RPMI8226 (cell line): ENCODE measurements at places on chromosomes 3 and 15.

GRCh38 chr15:85027033-85027380, 45.4 kb downstream of the PDE8A start:
- no peak for DNase-seq

DNA sequence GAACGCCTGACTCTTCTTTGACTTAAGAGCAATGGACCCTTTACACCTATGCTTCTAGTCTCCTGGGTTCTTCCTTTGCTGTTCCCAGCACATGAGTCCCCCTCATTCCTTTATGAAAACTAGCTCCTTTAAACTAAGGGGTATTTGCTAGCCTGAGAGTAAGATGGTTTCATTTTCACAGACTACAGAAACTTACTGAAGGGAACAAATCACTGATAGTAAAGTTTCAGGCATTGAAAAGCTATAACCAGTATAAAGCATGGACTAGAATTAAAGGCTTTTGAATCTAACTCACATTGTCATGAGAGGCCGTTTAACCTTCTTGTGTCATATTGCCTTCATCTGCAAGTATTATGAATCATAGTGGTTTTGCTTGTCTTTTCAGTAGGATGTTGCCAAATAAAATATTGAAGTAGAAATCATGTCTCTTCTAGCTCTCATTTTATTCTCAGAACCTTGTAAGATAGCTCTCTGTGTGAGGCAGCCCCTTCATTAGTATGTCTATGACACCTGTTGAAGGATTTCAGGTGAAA, 765.9 kb downstream of the NR2F2 start:
- no peak for DNase-seq

DNA sequence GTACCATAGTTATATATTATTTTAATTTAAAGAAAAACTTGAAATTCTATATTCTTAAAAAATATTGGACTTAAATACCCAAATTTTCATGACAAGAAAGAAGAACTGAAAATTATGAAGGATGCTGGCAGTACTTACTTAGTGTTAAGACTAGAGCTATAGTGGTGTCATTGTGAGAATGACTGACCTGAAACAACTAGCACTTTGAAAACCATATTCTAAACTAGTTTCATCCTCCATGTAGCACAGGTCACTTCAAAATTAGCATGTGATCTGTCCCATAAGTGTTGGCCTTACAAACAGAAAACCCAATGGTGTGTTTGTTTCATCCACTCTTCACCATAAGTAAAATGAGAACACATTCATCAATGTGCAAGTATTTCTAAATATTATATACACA, 208.6 kb downstream of the ZIC4 start:
- no peak for DNase-seq

DNA sequence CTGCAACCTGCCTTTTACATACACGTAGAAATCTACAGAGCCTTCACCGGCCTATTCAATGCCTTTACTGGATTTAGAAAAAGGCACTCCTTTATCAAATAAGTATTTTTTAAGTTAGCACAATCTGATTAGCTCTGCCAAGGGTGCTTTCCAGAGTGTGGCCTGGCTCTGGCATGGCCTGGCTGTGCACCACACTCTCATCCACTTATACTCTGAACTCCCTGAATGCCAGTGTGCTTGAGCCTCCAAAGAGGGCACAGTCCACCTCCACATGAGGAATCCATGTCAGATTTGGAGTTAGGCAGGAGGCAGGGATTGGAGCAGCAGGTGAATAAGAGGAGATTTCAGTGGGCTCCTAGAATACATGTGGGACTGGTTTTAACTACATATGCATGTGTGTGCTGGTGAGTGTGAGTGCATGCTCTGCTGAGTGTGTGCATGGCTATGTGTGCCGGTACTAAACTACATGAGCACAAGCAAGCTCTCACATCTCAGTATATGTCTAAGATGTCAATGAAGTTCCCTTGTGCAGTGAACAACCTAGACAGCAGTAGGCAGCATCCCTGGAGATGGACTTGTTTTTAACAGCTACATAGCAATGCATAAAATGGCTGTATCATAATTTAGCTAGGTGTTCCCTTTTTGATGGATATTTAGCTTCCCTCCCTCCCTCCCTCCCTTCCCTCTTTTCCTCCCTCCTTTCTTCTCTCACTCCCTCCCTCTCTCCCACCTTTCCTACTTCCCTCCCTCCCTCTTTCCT, 17.8 kb upstream of the ZFAND6 start:
- DNase-seq: no peak

GRCh38 chr3:55164191-55164590, 236.3 kb upstream of the LRTM1 start:
- no peak for DNase-seq

DNA sequence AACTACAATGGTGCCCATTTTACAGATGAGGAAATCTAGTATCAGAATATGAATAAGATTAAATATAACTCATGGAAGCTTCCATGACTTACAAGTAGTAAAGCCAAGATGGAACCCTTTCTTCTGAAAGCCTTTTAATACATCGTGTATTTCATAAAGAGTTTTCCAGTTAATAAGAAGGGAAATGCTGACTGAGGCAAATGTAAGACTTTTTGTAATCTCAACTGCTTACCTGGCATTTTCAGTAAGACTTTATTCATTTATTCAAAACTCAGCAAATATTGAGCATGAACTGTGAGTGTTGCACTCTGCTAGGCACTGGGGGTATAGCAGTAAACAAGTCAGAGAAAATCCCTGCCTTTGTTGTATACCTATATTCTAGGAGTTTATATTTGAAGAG, 256.4 kb upstream of the THRB start:
- no peak for DNase-seq

DNA sequence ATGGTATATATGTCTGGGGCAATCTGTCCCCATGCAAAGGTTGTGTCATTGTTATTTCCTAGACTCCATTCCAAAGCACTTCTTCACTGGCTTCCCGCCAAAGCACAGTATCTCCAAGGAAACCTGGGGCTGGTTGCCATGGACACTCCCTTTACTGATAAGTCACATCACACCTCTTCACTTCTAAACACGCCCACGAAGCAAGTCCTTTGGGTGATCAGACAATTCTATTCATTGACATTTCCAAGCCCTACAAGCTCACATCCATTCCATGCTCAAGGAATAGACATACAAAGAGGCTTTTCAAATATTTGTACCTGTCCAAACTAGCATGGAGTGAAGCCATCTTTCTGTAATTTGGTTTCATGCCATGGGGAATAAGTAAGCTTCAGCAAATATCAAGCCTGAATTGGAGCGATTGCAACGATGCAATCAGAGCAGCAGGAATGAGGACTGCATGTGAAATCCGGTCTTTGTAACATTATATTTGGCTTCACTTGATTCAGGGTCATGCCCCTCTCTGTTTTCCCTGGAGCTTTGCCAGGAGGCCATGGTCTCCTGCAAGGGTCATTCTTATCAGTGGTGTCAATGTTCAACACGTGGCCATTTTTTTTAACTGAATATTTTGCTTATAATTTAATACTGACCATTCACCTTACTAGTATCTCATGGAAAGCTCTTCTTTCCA, 201.6 kb upstream of the TMC3 start:
- no peak for DNase-seq

GRCh38 chr15:22839046-22839695, 705 bp downstream of the NIPA2 start:
- DNase-seq: no peak

GRCh38 chr15:70582143-70582945, 181.0 kb downstream of the UACA start:
- DNase-seq: no peak

DNA sequence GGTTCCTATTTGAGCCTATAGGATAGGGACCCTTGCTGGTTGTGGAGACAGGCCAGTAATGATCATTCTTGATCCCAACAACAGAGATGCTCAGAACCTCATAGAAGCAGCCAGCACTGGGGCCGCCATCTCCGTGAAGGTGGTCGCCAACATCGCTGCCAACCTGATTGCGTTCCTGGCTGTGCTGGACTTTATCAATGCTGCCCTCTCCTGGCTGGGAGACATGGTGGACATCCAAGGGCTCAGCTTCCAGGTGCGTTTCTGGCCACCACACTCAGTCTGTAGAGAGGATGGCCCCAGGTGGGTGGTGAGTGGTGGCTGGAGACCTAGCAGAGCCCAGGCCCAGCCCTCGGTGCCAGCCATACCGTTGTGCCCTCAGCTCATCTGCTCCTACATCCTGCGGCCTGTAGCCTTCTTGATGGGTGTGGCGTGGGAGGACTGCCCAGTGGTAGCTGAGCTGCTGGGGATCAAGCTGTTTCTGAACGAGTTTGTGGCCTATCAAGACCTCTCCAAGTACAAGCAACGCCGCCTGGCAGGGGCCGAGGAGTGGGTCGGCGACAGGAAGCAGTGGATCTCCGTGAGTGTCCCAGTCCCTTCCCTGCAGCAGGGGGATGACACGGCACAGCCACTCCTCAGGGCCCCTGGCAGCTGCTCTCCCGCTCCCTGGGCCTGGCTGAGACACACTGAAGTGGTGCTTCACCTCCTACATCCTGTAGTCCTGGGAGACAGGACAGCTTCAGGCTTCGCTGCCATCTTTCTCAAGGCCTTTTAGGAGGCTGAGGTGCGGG, 46.5 kb upstream of the PDE8A start:
- no peak for DNase-seq

DNA sequence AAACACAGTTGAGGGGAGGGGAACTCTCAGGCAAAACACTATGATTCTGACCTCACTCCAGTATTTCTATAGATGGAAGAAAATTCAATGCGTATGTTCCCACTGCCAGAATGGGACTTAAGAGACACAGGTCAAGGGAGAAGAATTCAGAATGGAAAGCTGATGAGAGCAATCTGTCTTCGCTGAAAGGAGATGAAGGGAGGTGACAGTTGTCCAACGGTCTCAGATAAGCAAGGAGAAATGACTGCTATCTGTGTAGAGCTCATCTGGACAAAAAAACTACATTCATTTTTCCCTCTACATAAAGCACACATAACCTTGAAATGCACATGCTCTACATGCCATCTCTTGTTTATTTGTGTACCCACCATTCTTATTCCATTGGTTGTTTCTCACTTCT, 405.1 kb downstream of the LSAMP start:
- DNase-seq: no peak

DNA sequence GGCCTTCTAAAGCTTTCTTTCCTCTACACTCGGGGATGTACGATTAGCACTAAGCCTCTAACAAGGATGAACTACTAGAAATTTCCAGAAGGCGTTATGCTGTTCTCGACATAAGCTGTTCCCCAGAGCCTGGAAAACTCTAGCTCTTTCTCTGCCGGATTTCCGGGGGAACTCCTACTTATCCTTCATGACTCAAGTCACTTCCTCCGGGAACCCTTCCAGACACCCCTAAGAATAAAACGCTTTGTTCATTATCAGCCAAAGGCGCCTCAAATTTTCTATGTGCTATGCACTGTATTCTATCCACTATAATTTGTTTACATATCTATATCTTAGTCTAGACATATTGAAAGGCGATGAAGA, 455 bp upstream of the SNAP23 start:
- peak; percentile 6 for DNase-seq

- DNase-seq: peak; percentile 82
Measured at GRCh38 chr15:66946578-66947164, 118.7 kb upstream of the SMAD3 start.

GRCh38 chr3:183131186-183131725, 31.3 kb downstream of the LAMP3 start:
- no peak for DNase-seq

DNA sequence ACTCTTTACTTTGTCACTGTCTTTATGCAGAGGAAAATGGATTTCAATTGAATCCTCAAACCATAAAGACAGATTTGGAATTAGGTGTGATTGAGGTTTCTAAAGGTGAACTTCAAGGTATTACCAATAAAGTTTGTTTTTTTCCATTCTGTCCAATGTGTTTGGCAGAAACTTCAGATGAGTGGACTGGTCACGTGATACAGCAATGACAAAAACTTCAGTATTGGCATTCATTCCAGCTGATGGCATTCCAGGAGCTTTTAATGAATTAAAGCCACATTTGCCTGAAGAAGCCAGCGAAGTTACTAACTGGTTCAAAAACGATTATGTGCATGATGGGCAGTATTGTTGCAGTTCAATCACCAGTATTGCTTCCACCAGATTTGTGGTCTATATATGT, 4.5 kb upstream of the MASP1 start:
- no peak for DNase-seq

- no peak for DNase-seq
Measured at GRCh38 chr3:179460260-179460659, 9.0 kb upstream of the GNB4 start.

DNA sequence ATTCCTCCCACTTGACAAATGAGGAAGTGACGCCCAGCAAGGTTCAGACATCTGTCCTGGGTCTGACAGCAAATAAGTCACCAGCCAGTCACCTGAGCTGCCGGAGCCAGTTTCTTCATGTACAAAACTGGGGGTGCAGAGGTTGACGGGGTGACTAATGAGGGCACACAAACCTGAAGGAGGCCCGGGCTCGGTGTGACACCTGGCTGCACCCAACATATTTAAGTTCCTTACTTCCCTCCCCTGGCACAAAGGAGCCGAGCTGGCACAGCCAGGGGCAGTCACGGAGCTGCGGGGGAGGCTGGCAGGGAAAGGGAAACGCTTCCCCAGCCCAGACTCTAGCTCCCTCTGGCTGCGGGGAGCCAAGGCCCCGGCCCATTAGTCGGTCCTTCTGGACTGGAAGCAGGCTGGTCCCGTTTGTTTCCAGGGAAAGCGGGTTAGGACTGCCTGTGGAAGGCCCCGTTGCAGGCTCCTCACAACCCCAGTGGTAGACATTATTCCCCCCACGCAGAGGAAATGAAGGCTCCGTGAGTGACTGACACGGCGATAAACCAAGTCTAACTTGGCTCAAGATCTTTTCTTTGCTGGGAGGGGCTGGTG, 2.3 kb downstream of the FBXL22 start:
- peak; percentile 87 for DNase-seq

- DNase-seq: no peak
Measured at GRCh38 chr3:107619549-107619948, 96.8 kb downstream of the BBX start.
